Activated CD8-positive, alpha-beta memory T cell treated with anti-CD3 and anti-CD28 coated beads, Interleukin-2, amount 50 U/mL, for 48 hours (primary cell): ENCODE measurements at places on chromosomes 1 and 21.

GRCh38 chr1:6981595-6981994 is 196.3 kb downstream of the CAMTA1 start:
- DNase-seq, result no peak

DNA sequence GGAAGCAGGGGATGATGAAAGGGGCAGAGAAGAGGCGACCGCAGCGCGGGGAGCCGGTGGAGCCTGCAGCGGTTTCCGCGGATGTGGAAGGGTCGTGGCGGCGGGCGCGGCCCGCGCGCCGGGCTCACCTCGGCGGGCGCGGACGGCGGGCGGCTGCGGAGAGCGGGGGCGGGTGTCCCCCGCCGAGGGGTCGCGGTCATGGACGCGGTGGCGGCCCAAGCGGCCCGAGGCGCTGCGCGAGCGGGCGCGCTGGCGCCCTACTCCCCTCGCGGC is 572 bp downstream of the LPGAT1 start:
- DNase-seq, result no peak

- no peak for DNase-seq
Observed at GRCh38 chr1:81432059-81432458, 368.7 kb upstream of the ADGRL2 start.

DNA sequence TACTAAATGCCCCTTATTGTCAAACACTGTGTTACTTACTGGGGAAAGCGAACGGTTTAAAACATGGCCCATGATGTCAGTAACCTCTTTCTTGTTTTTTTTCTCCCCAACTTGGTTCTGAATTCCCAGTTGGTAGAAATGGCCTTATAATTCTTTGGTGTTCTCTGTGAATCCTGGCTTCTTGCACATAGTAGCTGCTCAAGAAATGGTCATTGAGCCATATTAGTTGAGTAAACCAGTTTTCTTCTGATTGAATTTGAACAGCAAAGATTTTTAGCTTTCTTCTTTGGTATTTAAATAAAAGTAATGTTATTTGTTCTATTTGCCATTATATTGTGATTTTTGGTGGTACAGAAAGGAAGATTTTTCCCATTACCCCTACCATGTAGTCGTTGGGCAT is 87.3 kb downstream of the NFIA start:
- DNase-seq, result no peak

- DNase-seq, result no peak
Observed at GRCh38 chr1:11273595-11274234, 717 bp downstream of the UBIAD1 start.

GRCh38 chr1:32898056-32898455 is 3.1 kb downstream of the TMEM54 start:
- no peak for DNase-seq

GRCh38 chr1:166900987-166901386 is 24.9 kb upstream of the TADA1 start:
- DNase-seq, result no peak

DNA sequence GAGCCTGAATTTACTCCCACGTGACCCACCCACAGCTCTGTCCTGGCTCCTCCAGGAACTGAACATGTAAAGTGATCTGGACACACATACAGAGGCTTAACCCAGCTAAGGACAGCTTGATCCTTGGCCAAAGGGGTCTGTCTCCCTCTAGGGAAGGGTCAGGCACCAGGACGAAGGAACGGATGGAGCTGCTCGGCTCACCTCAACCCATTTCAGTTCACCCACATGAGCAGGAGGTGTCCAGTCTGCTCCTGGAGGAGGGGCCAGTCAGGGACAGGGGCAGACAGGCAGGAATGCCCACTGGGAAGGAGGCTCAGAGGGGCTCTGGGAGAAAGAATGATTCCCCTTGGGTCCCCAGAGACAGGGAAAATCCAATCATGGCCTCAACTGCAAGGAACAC is 567.2 kb downstream of the PTPRU start:
- peak; percentile 36 for DNase-seq

- DNase-seq, result no peak
Observed at GRCh38 chr1:61124696-61125095, 42.3 kb downstream of the NFIA start.

DNA sequence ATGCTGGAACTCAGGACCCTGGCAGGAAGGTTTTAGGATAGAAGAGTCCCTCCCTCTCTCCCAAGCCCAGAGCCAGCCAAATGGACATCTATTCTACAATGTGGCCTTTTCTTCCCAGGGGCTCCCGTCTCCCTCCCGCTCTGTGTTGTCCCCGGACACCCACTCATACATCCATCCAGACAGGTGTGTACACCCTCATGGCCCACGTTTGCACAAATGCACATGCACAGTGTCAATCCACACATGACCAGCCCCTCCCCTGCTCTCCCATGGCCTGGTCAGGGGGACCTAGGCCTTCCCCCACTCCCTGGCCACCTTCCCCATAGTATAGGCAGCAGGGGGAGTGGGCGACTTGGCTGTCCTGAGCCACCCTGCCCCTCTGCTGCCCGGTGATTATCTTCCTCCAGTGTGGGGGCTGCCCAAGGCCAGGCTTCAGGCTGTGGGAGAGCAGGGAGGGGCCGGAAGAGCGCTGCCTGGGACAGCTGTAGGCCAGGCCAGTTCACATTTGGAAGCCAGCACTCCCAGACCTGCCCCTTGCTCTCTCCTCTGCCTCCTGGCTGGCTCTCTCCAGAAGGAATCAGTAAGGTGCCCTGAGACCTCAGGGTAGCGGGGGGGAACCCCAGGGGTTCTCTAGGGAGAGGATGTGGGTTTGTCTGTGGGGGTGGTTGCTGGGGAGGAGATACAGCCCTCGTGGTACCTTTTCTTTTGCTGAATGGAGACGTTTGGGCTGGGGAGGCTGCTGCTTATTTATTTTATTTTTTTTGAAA is 4.1 kb upstream of the PTPN7 start:
- peak; percentile 81 for DNase-seq

DNA sequence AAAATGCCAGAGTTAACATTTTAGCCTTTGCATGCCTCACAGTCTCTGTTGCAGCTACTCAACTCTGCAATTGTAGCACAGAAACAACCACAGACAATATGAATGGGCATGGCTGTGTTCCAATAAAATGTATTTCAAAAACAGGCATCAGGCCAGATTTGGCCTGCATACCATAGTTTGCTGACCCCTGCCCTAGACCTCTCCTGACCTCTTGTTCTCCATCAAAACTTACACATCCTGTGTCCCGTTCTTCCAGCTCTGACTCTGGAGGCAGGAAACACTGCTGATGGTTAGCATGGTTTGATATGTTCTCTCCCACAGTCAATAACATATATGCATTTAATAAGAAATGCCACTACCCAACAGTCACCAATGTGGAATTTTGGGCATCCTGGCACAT is 138.6 kb downstream of the LMX1A start:
- no peak for DNase-seq

GRCh38 chr1:236457775-236458174 is 63.7 kb downstream of the EDARADD start:
- no peak for DNase-seq

DNA sequence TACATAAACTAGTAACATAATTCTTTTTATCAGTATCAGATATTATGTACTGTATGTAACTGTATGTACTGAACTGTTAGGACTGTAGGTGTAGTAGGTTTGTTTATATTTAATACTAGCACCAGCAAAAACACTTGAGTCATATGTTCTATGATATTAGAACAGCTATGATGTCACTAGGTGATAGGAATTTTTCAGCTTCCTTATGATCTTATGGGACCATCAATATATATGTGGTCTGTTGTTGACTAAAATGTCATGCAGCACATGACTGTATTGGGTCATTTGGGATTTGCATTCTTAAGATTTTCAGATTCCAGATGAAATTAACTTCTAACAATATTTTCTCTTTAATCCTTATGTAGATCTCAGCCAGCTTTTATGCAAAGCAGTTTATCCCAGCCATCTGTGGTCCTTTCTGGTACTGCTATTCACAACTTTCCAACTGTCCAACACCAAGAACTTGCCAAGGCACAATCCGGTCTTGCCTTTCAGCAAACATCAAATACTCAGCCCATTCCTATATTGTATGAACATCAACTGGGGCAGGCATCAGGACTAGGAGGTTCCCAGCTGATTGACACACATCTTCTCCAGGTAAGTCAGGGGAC is 38.3 kb upstream of the MYOCOS start:
- DNase-seq, result no peak

DNA sequence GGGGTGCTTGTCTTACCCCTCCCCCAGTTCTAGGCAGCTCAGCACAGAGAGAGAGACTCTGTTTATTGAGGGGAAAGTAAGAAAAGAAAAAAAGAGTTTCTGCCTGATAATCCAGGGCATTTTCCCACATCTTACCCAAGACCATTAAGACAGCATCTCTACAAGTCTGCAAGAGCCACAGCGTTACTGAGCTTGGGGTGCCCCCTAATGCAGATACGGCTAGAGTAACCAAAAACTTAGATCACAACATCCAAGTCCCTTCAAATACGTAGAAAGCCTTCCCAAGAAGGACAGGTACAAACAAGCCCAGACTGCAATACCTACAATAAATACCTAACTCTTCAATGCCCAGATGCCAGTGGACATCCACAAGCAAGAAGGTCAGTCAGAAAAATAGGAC is 6.2 kb upstream of the TEX50 start:
- DNase-seq, result no peak

DNA sequence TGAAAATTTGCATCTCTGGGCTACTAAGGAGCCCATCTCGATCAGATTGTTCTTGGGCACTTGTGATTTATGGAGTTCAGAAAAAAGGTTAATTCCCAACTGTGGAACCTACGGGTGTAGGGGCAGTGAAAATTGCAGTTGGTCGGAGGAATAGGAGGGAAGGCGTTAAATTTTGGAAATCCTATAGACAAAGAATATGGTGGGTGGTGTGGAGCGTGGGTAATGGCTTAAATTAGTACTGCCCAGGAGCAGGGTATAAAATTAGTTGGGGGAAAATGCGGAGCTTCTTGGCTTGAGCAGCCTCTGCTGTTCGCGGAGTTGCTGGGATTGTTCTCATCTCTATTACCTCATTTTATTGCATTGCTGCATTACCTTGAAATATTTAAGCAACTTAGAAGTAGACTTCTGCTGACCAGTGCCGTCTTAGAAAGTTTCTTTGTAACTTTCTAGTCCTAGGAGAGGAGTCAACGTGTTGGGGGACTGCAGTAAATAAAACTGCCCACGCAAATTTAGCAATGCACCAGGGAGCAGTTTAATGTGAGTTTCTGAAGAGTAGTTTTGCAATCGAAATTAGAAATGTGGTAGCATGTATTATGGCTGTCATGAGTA is 514 bp downstream of the S1PR1 start:
- no peak for DNase-seq

GRCh38 chr1:26027716-26028489 is 6.3 kb downstream of the EXTL1 start:
- no peak for DNase-seq

DNA sequence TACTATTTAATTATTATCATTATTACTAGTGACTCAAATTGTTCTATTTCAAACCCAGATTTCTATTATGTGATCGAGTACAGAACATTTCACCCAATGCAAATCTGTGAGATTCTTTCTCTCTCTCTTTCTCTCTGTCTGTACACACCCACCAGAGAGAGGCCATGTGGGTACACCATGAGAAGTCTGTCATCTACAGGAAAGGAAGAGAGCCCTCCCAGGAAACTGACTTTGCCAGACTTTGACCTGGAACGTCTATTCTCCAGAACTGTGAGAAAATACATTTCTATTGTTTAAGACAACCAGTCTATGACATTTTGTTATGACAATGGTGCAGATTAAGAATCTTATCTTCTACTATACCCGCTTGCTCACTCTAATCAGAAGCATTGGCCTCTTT is 1091.6 kb downstream of the TTLL7 start:
- DNase-seq, result no peak

DNA sequence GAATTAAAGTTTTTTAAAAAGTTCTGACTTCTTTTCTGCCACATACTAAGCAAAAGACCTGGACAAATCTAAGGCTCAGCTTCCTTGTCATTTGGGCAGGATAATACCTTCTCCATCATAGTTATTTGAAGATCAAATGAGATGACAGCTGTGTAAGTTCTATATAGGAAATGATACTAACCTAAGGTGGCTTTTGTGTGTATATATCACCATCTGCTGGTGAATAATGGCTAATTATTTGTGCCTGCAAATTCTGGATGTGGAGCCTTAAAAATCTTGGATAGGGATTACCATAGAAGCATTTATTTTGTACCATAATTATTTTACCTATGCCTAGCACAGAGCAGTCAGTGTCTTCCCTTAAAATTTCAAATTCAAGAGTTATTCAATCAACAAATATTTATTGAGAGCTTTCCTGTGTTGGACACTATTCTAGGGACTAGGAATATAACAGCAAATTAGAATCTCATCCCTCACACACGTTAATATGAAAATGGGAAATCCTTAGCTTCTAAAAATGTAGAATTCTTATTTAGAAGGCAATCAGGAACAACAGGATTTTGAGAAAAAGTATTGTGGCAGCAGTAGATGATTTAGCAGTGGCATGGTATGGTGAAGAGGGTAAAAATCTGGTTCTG is 89.8 kb downstream of the TMEM200B start:
- DNase-seq, result no peak

DNA sequence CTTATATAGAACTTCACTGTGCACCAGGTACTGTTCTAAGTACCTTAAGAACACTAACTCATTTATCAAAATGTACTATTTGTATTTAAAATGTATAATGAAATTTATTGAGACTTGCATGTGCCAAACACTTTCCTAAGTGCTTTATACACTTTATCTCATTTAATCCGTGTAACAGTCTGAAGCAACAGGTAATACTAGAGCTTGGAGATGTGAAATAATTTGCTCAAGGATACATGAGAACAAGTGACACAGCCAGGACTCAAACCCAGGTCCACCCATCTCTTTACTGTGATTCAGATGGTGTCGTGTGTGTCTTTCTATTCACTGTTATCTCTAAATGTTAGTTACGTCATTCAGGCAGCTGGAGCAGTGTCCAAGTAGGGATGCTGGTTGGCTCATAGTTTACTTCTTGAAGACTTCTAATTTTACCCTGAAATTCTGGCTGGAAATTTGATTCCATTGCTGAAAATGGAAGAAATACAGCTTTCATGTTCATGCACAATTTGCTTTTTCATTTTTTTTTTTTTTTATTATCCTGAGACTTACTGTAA is 169.7 kb upstream of the UBE2U start:
- DNase-seq, result no peak

GRCh38 chr1:43997295-43997999 is 6.0 kb downstream of the CCDC24 start:
- no peak for DNase-seq

- no peak for DNase-seq
Observed at GRCh38 chr1:17307946-17308345, at the start of gene PADI4. Gene PADI4 (plus strand): TSS chr1:17308197. CDS start chr1:17308223, 26 bp downstream.
